ENCODE measurements at places on chromosomes 6 and 20. TPM values are rescaled to one million over a fixed set of nuclear protein-coding genes. Genes with fewer than 3 reads are reported as not detected.
A peak's percentile ranks its signal among the peaks of the same experiment; 100 is the strongest.

DNA sequence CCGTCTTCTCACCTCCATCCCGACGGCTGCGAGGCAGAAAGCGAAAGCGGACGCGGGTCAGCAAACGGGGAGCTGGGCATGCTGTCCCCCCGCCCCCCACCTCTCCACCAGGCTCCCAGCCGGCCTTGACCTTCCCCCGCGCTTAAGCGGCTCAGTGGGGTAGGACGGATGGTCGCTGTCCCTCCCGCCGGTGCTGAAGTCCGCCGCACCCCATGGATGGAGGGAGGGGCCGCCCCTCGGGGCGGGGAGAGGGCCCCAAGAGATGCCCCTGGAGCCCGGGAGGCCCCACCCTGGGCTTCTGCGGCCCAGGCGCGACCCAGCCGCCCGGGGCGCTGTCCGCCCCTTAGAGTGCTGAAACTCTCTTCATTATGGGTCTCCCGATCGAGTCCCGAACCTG, at the start of gene KCNB1:
TSS of gene KCNB1 (minus strand) at position 48 of the 397 bp plus-strand sequence. CDS start 188 bp downstream, outside the sequence.
- H3K4me1 ChIP-seq, result no peaks in the 10 kb centered on the region
- H3K27me3 ChIP-seq, result peaks cover 6% of the 10 kb centered on the region
- DNase-seq, result peak; percentile 22
- H3K36me3 ChIP-seq, result no peaks in the 10 kb centered on the region
- no peak within 1 kb of the TSS for H3K27ac ChIP-seq

DNA sequence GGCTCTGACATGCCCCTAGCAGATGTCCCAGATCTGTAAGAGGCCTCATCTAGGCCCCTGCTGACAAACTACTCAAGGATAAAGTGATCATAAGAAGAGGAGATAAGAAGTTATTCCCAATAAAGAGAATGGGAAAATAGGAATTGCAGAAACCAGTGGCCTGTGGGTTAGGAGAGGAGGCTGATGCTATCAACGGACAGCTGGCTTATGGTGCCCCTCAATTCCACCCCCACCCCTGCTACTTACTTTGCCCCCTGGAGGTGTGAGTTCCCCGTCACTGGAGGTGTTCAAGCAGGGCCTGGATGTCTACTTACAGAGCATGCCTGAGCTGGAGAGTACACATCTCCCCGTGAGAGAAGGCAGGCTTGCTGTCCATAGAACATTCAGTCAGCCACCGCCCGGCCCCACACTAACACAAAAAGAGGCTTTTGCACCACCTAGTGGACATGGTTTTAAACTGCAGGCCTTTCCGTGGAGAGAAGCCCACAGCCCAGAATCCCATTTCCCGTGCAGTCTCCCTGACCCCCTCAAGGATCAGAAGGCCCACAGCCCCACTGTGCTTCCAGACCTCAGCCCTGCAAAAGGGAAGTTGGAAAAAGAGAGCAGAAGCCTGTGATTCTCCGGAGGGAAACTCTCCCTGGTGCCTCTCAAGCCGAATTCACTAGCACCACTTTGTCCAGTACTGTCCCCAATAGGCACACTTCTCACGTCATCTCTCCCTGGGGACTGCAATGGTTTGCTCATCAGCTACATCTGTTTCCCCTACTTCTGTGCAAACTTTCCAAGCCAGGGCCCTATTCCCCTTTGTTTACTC, 23.8 kb upstream of the BNIP5 start:
- no peak overlapping the region for H3K27ac ChIP-seq
- H3K36me3 ChIP-seq, result no peaks in the 10 kb centered on the region
- H3K4me1 ChIP-seq, result no peaks in the 10 kb centered on the region
- no peaks in the 10 kb centered on the region for H3K27me3 ChIP-seq

LTB gene
- total RNA-seq, result 1.0 TPM

CPXM1 gene
- total RNA-seq, result 23.1 TPM

- no peak for DNase-seq
- no peaks in the 10 kb centered on the region for H3K4me1 ChIP-seq
- no peak overlapping the region for H3K27ac ChIP-seq
- no peaks in the 10 kb centered on the region for H3K36me3 ChIP-seq
- no peak overlapping the region for H3K4me3 ChIP-seq
- H3K27me3 ChIP-seq, result no peaks in the 10 kb centered on the region
These were observed 4.1 kb downstream of the MYLK4 start for GRCh38 chr6:2746557-2747061.

DNA sequence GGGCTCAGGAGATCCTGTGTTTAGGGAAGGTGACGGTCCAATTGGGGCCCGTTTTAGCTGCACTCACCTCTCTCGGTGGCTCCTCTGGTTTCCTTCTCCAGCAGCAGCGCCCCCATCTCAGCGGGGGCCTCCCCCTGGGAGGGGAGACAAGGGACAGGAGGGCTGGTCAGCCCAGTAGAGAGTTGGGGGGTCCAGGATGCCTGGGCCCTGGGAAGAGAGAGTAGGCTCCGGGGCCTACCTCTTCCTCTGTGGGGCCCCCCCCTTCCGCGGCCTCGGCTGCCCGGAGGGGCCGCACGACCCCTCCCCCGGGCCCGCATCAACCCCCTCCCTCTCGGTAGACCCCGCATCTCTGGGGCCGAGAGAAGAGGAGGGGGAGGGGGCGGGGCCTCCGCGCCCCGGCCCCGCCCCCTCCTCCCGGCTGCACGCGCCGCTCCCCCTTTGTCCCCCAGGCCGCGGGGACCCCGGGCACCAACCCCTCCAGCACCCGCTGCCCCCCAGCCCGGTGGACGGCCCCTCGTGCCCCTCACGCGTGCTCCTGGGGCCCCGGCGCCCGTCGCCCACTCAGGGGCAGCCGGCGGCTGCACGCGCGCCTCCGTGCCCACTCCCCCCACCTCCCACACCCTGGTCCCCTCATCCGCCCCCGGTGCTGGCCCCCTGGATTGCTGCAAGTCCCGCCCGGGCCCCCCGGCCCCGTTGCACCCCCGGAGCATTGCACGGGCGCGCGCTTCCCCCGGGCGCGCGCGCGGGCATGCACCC, 464 bp downstream of the EHMT2 start:
- H3K27me3 ChIP-seq, result no peaks in the 10 kb centered on the region
- H3K27ac ChIP-seq, result peak overlapping the region; percentile 89

DNA sequence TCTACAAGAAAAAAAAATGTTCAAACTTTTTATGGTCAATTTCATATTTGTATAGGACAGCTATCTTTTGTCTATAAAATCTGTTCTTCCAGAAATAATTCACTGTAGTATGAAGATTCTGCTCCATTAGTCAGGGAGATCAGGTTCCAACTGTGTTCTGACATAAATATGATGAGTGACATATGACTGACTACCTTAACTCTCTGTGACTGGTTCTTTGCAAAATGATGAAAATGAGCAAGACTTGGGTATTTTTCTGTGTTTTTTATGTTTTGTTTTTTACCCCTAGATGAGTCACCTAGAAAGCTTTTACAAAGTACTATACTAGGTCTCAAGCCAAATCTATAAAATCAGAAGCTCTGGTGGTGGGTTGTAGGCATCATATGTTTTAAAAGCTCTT, 229.6 kb downstream of the MMUT start:
- no peak overlapping the region for H3K4me3 ChIP-seq
- no peaks in the 10 kb centered on the region for H3K4me1 ChIP-seq
- H3K27me3 ChIP-seq, result no peaks in the 10 kb centered on the region
- no peak overlapping the region for H3K27ac ChIP-seq
- no peak for DNase-seq

PBX2 gene
- 61.6 TPM for total RNA-seq

DNA sequence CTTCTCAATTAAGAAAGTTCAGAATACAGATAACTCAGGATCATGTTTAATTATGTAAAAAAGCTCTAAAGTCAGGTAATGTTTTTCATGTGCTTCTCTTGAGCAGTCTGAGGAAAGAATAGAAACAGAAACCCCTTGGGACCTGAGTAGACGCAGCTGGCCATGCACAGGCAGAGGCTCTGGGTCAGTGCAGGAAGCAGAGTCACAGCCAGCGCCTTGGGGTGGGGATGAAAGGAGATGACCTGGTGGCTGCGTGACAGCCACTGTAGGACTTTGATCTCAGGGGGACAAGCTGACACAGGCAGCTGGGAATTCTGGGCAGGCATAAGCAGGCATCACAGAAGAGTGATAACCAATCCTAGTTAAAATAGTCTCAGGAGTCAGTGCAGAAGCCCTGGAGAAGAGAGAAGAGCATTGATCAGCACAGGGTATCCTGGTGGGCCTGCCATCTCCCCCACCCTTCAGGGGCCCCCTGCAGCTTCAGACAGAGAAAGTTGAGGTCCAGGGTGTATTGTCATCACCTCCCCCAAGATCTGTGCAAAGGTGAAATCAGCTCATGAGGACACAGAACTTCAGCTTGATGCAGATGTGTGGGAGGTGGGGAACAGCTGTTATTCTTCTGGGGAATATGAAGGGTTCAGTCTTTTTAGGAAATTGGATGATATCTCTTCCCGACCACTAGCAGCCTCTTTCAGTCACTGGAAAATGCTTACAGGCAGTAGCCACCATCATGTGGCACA, 6.4 kb downstream of the HLA-DQB1 start:
- H3K4me1 ChIP-seq, result no peaks in the 10 kb centered on the region
- no peak overlapping the region for H3K27ac ChIP-seq
- no peaks in the 10 kb centered on the region for H3K27me3 ChIP-seq
- H3K36me3 ChIP-seq, result no peaks in the 10 kb centered on the region
- no peak for DNase-seq

PDE7B gene
- 5.1 TPM for total RNA-seq

MOG gene
- not detected for total RNA-seq

DNA sequence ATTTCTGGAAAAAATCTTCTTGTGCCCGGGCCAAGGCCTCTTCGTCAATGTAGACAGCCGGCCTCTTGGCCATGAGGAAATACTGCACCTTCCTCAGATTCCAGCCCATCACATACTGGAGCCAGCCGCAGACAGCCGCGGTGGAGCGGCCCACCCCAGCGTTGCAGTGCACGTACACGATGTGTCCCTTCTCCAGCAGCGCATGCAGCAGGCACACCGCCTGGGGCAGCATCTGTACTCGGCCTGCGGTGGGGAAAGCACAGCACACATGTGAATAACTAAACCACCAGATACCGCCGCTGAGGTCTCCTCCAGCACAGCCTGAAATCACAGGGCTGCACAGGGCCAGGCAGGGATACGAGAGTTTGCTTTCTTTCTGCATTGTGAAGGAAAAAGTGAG, 107.9 kb downstream of the EPM2A start:
- no peaks in the 10 kb centered on the region for H3K4me1 ChIP-seq
- H3K4me3 ChIP-seq, result no peak overlapping the region
- no peak overlapping the region for H3K27ac ChIP-seq
- no peak for DNase-seq
- H3K36me3 ChIP-seq, result no peaks in the 10 kb centered on the region

DNMT3B gene
- 1.8 TPM for total RNA-seq

GRCh38 chr6:2909718-2910117, 6.6 kb upstream of the SERPINB9 start:
- no peak for DNase-seq
- H3K27ac ChIP-seq, result no peak overlapping the region
- no peaks in the 10 kb centered on the region for H3K36me3 ChIP-seq
- H3K27me3 ChIP-seq, result no peaks in the 10 kb centered on the region

HSPA12B gene
- 25.2 TPM for total RNA-seq

POM121L2 gene
- total RNA-seq, result not detected

GRCh38 chr6:30898750-30899360, 9.2 kb upstream of the GTF2H4 start:
- no peaks in the 10 kb centered on the region for H3K4me1 ChIP-seq
- H3K4me3 ChIP-seq, result no peak overlapping the region
- H3K27ac ChIP-seq, result no peak overlapping the region

DNA sequence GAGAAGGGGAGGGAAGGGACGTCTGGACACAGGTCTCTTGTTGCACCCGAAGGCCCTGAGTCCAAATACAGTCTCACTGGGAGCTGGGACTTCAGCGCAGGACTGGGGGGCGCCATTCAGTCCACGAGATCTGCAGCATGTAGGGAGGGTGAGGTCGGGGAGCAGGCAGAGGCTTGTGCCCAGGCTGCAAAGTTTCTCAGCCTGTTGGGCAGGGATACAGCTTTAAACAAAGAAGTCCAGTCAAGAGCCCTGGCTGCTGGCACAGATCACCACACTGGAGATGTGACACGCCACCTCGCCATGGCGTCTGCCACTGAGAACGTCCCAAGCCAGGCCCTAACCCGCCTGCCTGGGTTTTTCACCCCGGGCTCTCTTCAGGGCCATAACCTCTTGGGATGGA, 256.6 kb downstream of the DLL1 start:
- H3K4me3 ChIP-seq, result no peak overlapping the region
- H3K4me1 ChIP-seq, result no peaks in the 10 kb centered on the region
- peak; percentile 74 for DNase-seq
- peaks cover 4% of the 10 kb centered on the region for H3K27me3 ChIP-seq
- no peaks in the 10 kb centered on the region for H3K36me3 ChIP-seq
- no peak overlapping the region for H3K27ac ChIP-seq

C20orf202 gene
- 0.48 TPM for total RNA-seq

DNA sequence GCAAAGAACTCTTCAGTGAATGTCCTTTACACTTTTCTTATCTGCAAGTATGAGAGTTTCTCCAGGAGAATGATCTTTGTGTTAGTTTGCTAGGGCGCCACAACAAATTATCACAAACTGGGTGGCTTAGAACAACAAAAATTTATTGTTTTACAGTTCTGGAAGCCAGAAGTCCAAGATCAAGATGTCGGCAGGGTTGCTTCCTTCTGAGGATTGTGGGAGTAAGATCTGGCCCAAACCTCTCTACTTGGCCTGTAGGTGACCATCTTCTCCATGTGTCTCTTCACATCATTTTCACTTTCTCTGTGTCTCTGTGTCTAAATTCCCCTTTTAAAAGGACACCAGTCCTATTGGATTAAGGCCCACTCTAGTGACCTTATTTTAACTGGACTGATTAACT, 103.0 kb downstream of the ADTRP start:
- no peak for DNase-seq
- H3K27ac ChIP-seq, result no peak overlapping the region
- H3K4me3 ChIP-seq, result no peak overlapping the region

GRCh38 chr6:146915671-146916127, 288.5 kb upstream of the STXBP5 start:
- no peaks in the 10 kb centered on the region for H3K27me3 ChIP-seq
- H3K4me1 ChIP-seq, result no peaks in the 10 kb centered on the region
- H3K27ac ChIP-seq, result peak overlapping the region; percentile 80

GRCh38 chr6:53992522-53992921, 118.7 kb upstream of the MLIP start:
- H3K36me3 ChIP-seq, result no peaks in the 10 kb centered on the region
- no peak for DNase-seq
- no peak overlapping the region for H3K4me3 ChIP-seq
- H3K27me3 ChIP-seq, result no peaks in the 10 kb centered on the region

GRCh38 chr6:23441808-23442461, 684.1 kb upstream of the NRSN1 start:
- DNase-seq, result no peak
- H3K4me1 ChIP-seq, result no peaks in the 10 kb centered on the region
- no peak overlapping the region for H3K4me3 ChIP-seq
- H3K36me3 ChIP-seq, result no peaks in the 10 kb centered on the region
- H3K27ac ChIP-seq, result no peak overlapping the region

Data from breast epithelium (tissue), 4 donors.